ENCODE measurements at places on chromosomes 12 and 14.

DNA sequence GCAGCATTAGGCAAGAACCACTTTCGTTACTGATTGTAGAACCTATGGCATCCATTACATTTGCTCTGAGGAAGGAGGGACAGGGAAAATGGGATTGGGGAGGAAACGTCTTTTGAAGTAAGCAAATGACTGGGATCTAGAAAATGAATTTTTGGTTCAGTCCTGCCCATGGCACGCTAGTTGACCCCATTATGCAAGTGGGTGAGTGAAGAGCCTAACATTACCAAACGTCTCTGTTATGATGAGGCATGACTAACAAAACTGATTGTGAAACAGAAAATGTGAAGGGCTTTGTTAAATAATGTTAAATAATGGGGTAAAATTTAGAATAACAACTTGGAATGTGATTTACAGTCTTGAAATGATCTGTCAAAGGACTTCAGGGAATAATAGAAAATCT lies 38.9 kb downstream of the CPSF2 start:
- peak; percentile 84 for DNase-seq

DNA sequence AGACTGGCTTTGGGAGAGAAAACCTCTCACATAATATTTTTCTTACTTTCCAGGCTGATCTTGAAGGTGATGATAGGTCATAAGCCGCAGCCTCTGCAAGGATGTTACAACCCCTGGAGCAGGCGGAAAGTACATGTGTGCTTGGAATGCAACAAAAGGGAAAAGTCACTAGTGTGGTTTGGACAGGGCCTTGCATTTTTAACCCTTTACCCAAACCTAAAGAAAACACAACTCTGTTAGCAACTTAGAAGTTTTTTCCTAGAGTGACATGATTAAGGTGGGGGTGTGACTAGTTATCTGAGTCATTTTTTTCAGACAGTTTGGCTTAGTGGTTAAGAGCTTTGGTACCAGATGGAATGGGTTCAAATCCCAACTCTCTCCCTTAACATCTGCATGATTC lies 97.0 kb downstream of the TMEM30B start:
- peak; percentile 71 for DNase-seq

GRCh38 chr14:77498984-77499527 lies 440 bp upstream of the ISM2 start:
- DNase-seq: peak; percentile 18

DNA sequence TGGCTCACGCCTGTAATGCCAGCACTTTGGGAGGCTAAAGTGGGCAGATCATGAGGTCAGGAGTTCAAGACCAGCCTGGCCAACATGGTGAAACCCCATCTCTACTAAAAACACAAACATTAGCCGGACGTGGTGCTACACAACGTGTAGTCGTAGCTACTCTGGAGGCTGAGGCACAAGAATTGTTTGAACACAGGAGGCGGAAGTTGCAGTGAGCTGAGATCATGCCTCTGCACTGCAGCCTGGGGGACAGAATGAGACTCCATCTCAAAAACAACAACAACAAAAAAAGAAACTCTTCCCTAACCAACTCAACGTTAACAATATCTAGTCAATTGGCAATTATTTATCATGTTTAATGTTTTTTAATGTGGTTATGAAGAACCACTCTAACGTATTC lies 89.3 kb downstream of the EPS8 start:
- no peak for DNase-seq

All from bronchial epithelial cell (primary cell).